ENCODE measurements at places on chromosomes 2 and 18.

GRCh38 chr2:73117441-73117840 is 4.7 kb upstream of the RAB11FIP5 start:
- DNase-seq: no peak

DNA sequence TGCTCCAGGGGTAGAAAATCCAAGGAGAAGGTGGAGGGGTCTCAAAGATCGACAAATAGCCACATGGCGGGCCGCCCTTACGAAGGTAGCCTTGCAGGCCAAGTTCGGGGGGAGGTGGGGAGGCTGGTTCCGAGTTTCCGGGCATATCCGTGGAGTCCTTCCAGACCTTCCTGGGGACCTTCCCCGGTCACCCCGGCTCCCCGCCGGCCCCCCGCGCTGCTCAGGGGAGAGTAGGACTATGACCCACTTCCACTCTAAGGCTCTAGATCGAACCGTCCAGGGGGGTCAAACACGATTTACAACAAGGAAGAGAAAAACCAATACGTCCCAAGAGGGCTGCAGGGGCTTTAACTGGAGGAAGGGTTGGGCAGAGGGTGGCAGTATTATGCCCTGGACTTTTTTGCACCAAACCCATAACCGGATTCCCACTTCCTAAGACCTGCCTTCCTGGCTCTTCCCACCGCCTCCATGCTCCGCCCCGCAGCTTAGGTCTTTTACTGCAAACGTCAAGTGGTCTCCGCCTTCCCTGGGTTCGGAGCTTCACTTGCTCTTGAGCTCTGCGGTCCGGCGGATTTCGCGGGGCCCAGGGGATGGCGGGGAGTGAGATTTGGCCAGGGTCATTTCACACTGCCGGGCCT is 779 bp upstream of the LYPD6 start:
- DNase-seq: no peak

DNA sequence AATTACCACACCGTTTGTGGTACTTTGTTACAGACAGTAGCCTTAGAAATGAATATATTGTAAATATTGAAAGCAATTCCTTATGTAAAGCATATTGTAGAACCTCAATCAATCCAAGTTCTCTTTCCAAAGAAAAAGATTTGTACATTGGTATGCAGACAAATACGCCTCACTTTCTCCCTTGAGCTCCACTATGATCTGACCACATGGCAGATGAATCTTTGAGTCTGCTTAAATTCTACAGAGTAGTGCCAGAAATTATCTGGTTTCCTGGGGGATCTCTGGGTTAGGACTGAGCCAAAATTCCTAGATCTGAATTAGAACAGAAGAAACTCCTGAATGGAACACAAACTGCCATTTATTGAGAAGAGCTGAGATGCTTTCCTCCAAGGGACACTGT is 99.0 kb downstream of the CPO start:
- DNase-seq: no peak

DNA sequence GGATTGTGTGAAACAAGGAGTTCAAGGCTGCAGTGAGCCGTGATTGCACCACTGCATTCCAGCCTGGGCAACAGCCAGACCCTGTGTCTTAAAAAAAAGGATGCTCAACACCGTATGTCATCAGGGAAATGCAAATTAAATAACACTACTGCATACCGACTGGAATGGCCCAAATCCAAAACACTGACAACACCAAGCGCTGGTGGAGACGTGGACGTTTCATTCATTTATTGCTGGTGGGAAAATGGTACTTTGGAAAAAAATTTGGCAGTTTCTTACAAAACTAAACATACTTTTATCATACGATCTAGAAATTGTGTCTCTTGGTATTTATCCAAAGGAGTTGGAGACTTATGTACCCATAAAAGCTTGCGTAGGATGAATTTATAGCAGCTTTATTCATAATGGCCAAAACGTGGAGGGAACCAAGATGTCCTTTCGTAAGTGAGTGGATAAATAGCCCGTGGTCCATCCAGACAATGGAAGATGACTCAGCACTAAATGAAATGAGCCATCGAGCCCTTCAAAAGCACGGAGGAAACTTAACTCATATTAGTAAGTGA is 24.2 kb downstream of the NEU4 start:
- DNase-seq: no peak

DNA sequence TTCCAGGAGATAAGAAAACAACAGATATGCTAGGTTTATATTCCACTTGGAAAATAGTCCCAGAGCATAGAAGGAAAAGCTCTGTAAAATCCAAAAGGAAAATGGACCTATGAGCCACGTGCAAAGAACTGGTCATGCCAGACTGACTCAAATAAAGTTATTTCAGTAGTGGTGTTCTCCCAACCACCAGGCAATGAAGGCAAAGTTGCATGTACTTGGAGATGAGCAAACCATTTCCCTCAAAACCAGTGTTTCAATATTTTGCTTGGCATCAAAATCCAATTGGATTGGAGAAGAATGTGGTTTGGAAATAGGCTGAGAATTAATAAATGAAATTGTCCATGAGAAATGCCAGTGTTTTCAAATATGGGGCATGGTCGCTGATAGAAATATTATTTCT is 237.5 kb downstream of the ICOS start:
- no peak for DNase-seq
